ENCODE measurements at places on chromosomes 13 and 19.

DNA sequence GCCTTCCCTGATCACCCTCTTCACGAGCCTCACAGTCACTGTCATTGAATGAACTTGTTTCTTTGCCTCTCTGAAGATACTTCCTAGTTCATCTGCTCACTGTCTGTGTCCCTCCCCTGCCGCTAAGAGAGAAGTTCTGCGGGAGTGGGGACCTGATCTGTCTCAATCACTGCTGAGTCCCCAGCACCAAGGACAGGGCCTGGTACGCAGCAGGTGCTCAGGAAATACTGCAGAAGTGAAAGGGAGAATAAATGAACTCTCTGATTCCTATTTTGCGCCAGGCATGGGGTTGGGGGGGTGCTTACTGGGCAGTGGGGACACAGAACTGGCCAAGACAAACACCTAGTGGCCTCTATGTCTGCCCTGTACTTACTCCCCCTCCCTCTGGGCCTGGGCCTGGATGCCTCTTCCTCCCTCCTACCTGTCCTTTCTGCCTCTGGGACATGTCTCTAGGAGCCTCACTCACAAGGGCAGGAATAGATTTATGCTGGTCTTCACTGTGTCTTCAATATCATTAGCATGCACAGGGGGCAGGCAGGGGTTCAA, 17.5 kb downstream of the FCGBP start:
- no peak for DNase-seq

GRCh38 chr13:40095695-40096356, 440.4 kb downstream of the COG6 start:
- no peak for DNase-seq

- no peak for DNase-seq
Measured at GRCh38 chr19:1276628-1277022, 1.3 kb downstream of the FAM174C start.

DNA sequence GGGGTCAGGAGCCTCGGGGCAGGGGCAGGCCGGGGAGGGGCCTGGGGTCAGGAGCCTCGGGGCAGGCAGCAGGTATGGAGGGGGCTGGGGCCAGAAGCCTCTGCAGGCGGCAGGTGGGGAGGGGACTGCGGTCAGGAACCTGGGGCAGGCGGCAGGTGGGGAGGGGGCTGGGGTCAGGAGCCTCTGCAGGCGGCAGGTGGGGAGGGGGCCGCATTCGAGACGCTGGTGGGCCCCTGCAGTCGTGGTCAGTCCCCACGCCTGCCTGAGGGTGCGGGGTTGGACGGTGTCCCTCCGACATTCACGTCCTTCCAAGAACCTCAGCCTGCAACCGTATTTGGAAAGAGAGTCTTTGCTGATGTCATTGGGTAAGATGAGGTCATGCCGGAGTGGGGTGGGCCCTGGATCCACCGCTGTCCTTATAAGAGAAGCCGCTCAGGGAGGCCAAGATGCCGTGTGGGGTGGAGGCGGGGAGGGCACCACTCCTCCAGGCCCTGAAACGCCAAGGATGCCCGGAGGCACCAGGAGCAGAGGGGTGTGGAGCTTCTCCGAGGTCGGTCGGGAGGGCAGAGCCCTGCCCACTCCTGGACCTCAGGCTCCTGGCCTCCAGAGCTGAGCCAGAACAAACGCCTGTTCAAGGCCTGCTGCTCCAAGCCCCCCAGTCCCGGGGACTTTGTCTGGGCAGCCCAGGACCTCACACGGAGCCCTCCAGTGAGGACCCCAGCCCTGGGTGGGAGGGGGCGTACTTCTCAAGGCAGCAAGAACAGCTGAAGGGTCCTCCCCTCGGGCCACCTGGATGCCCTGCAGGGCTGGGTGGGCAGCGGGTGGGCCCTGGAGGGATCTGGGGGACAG, 30.1 kb downstream of the PIP5K1C start:
- DNase-seq = no peak

- DNase-seq = no peak
Measured at GRCh38 chr13:91168386-91168711, 179.1 kb upstream of the MIR17HG start.

DNA sequence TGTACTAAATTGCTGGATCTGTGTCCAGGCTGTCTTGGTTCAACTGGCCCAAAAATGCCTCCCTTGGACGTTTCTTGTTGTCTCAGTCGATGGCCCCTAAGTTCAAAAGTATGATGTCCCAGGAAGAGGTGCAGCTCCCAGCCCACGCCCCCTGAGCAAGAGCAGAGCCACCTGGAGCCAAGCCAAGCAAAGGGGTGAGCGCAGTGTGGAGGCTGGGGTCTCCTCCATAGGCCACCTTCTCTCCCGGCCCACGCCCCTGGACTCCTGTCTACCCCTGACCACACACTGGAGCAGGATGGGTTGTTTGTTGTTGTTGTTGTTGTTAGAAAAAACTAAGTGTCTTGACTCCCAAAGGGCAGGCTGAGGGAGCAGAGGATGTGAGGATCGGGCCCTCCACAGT, 26.0 kb upstream of the NPAS1 start:
- no peak for DNase-seq

- no peak for DNase-seq
Measured at GRCh38 chr13:94056362-94056990, 423.0 kb downstream of the DCT start.

- DNase-seq = no peak
Measured at GRCh38 chr19:47471733-47472457, at the start of gene SLC8A2. TSS of gene SLC8A2 (minus strand) at chr19:47471893. CDS start at chr19:47466403, 5,490 bp downstream.

- DNase-seq = no peak
Measured at GRCh38 chr13:98988277-98988676, 10.4 kb upstream of the DOCK9 start.

Measured in stimulated activated CD8-positive, alpha-beta memory T cell treated with anti-CD3 and anti-CD28 coated beads, Interleukin-15, amount 100 ng/mL, for 4 hours (primary cell).